ENCODE measurements at places on chromosomes 5 and 9.

DNA sequence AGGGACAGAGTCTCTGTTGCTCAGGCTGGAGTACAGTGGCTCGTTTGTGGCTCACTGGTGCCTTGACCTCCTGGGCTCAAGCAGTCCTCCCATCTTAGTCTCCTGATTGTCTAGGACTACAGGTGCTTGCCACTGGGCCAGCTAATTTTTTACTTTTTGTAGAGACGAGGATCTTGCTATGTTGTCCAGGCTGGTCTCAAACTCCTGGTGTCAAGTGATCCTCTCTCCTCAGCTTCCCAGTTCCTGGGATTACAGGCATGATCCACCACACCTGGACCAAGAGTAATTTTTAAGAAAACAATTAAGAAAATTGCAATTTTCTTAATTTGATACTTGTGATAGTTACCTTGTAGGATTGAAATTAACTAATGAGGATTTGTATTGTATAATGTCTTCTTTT is 73.9 kb downstream of the GPBP1 start:
- no peak for DNase-seq

GRCh38 chr9:6229619-6230018 is 14.0 kb downstream of the IL33 start:
- no peak for DNase-seq

- DNase-seq, result no peak
Measured at GRCh38 chr5:3417376-3417943, 178.2 kb upstream of the IRX1 start.

DNA sequence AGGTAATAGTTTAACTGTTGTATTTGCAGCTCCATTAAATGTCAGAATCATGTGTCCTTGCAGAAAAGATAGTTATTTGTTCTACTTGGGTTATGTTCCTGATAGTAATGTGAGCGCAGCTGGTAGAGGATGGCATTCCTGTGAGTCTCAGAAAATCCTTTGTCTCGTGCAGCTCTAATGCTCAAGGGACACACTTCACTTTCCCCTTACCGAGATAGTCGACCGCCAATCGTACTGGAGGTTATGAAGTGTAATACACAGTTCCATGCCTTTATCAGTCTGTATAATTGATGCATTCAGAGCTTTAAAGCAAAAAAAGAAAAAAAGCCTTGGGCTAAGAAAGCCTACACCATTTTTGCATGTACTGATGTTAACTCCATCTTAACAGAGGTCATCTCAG is 60.2 kb upstream of the SRP19 start:
- no peak for DNase-seq

DNA sequence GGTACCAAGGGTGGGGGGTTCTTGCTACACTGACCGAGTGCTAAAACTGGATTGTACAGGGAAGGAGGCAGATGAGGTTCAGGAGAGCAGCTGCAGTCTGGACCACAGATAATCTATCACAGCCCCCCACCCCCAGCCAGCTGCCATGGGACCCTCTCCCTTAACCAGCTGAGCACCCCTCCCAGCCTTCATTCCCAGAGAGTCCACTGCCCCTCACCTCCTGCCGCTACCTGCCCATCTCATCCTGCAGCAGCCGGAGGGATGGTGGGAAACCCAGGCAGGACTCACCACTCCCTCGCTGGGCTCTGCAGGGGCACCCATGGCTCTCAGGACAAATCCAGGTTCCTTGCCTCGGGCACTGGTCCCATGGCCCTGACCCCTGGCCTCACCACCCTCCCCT is 66.7 kb downstream of the MRPL36 start:
- DNase-seq, result no peak

DNA sequence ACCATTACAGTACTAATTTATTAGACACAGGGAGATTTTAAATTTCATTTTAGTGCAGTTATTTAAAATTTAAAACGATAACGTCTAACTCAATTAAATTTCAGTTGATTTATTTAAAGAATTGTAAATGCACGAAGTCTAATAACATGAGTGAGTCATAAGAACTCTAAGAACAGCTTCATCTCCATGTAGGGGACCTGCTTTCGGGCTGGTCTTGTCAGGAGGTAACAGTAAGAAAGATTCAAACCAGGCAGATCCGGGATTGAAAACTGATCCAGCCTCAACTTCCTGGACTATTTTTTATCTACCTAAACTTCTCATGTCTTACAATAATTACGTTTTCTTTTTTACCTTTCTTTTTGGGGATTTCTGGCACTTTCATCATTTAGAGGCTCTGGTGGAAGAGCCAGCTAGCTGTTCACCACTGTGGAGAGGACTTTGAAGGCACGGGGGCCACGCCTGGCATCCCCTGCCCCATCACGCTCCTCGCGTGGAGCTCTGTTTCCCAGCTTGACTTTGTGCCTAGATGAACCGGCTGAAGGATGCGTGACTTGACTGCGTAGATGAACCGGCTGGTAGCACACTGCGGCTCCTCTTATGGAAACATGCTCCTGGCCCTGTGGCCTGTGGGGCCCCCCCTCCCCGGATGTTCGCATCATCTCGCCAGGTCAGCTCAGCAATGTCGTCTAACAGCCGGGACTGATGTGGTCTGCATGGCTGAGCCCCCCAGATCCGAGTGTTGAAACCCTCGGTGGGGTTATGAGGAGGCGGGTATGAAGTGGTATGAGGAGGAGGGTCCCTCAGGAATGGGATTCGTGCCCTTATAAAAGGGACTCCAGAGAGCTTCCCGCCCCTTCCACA is 26.0 kb downstream of the NDUFS6 start:
- DNase-seq, result no peak

- no peak for DNase-seq
Measured at GRCh38 chr5:421901-422300, 21.1 kb upstream of the EXOC3 start.

DNA sequence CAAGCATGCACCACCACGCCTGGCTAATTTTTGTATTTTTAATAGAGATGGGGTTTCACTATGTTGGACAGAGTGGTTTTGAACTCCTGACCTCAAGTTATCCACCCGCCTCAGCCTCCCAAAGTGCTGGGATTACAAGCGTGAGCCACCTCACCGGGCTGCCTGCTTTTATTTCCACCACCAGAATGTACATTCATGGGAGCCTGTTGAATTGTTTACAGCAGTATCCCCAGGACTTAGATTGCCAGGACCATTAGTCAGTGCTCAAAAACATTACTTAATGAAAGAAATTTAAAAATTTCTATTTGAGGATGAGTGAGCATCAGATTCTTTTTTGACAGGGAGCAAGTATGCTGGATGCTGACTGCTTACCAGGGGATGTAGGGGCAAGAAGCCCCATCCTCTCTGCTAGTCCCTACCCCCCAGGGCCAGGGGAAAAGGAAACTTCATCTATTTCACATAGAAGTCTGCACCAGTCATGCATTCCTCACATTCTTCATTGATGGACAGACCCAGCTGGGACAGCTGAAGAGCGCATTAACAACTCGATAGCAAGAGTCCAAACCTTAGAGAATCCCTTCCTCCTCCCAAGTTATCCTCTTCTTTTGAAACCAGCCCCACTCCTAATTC is 10.3 kb upstream of the RGMB start:
- DNase-seq, result no peak

DNA sequence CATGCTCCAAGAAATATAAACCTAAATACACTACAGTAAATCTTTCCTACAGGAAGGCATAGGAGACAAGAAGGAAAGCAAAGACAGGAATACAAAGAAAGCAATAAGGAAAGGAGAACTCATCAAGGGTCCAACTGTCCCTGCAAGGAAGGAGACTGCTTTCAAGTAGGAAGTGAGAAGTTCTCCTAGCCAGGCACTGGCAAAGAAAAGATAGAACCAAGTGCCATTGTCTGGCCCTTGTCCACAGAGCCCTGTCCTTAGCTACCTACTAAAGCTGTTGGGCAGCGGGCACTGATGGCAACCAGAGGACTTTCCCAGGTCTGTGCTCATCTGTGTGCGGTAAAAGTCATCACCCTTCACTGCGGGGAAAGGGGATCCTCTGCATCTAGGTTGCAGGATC is 108.2 kb downstream of the KLHL3 start:
- DNase-seq, result no peak

DNA sequence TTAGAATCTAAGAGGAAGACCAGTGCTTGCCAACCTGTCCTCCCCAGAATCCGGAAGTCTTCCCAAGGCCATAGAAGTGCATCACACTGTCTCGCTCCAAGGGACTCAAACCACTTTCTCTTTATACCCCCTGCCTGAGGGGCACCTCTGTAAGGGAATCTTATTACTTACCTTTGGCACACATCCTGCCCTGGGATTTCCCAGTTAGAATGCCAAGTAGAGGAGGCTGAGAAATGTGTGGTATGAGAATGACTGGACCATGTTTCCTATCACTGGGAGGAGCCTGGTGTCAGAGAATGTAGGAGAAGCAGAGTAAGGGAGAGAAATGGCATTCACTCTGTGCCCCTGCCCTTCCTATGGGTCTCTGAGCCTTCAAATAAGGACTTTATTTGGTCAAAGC is 85.8 kb downstream of the AOPEP start:
- no peak for DNase-seq

DNA sequence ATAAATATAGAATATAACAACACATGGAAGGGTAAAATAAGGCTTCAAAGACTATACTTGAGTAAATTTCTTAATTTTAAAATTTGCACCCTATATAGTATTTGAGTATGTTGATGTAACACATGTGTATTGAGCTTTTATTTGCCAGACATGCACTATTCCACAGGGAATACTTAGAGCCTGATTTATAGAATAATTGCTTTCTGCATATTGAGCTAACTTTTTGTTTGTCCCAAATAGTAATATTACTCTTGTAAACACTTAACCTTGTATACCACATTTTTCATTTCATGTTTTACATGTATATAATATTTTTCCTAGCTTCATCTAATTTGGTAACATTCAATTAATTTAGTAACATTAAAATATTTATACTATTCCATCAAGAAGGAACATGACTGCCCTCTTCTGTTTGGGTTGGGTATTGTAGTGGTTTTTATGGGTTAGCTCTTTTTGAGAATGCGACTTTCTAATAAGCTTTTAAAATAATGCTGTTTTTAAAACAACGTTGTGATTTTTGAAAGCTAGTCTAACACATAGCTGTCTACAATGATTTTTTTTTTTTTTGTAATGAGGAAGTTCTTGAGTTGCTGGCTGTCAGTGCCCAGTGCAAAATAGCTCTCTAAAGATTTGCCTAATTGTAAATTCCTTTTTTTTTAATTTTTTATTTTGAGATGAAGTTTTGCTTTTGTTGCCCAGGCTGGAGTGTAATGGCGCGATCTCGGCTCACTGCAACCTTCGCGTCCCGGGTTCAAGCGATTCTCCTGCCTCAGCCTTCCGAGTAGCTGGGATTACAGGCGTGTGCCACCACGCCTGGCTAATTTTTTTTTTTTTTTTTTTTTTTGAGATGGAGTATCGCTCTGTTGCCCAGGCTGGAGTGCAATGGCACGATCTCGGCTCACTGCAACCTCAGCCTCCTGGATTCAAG is 4.8 kb downstream of the SUB1 start:
- DNase-seq, result no peak

- DNase-seq, result no peak
Measured at GRCh38 chr9:100213730-100214477, 114.9 kb downstream of the INVS start.

- no peak for DNase-seq
Measured at GRCh38 chr9:35353731-35354365, 136.1 kb upstream of the RUSC2 start.

DNA sequence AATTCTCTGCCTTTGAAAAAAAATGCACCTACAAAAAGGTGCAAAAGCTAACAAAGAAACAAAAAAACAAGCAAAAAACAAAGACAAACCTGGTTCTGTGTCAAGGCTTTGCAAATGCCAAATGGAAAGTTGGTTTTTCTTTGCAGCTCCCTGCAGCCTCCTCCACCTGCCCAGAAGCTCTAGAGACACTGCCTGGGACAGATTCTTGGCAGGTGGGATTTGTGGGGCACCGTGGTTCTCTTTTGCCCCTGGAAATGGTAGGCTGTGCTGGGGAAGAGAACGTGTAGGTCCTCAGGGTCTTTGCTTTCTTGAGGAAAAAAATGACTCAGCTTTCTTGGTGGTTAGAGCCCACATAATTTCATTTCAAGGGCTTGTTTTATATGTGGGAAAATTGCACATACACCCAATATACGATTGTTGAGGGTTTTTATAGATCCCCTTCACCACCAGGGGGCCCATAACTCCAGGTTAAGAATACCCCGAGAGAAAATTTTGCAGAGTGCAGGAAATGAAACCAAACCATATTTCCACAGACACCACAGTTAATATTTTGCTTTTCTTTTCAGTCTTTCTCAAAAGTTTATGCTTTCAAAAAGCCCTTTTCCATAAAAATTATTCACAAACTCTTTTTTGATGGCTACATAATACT is 58.7 kb downstream of the NXNL2 start:
- DNase-seq, result peak; percentile 34

GRCh38 chr9:121634329-121635261 is 16.8 kb upstream of the DAB2IP start:
- DNase-seq, result no peak

GRCh38 chr9:23934291-23934906 is 108.4 kb upstream of the ELAVL2 start:
- DNase-seq, result no peak

DNA sequence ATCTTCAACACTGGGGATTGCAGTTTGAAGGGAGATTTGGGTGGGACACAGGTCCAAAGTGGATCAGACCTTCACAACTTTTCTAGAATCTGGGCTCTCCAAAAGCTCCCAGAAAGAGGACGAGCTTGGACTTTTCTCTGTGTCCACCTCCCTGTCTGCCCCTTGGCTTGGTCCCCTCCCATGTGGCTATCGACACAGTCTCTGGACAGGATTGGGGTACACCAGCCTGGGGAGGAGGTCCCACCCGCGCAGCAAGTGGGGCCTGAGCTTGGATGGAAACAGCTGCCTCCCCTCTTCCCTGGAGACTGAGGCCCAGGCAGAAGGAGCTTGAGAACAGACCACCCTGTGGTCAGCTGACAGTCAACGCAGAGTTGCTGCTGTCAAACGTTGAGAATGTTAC is 84.6 kb upstream of the FCN1 start:
- no peak for DNase-seq

DNA sequence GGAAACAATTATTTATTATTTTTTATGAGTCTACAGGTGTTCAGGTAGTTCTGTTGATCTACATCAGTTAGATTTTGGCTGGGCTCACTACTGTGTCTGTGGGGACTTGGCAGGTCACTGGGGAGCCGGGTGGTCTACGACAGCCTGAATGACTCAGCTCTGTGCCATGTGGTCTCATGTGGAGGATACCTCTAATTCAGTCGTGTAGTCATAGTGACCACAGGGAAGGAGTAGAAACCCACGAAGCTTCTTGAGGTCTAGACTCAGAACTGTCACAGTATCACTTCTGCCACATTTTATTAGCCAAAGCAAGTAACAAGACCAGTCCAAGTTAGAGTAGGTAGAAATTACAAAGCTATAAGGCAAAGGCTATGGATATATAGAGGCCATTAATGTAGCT is 64.7 kb upstream of the GRAMD2B start:
- no peak for DNase-seq

DNA sequence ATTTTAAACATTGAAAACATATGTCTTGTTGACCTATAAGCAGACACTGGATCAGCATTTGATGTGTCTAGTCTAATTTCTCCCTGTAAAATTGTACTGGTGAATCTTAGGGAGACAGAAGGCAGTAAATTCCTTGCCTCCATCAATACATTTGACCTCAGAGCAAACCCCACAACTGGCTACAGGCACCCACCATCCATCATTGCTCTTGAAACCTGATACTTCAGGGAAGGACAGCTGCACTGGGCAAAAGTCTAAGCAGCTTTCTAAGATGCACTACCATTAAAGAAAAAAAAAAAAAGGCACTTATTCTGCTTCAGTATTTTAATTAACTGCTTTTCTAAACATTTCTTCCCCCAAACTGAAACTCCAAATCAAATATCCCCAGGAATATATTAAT is 1051.3 kb upstream of the DMAC1 start:
- DNase-seq, result no peak
